ENCODE measurements at places on chromosomes 3 and 15.
A peak's percentile ranks its signal among the peaks of the same experiment; 100 is the strongest.

- no peak for DNase-seq
These were observed 38.7 kb upstream of the ZNF385D start for GRCh38 chr3:21789730-21790129.

GRCh38 chr3:71402911-71403310, 180.6 kb downstream of the FOXP1 start:
- DNase-seq: no peak

DNA sequence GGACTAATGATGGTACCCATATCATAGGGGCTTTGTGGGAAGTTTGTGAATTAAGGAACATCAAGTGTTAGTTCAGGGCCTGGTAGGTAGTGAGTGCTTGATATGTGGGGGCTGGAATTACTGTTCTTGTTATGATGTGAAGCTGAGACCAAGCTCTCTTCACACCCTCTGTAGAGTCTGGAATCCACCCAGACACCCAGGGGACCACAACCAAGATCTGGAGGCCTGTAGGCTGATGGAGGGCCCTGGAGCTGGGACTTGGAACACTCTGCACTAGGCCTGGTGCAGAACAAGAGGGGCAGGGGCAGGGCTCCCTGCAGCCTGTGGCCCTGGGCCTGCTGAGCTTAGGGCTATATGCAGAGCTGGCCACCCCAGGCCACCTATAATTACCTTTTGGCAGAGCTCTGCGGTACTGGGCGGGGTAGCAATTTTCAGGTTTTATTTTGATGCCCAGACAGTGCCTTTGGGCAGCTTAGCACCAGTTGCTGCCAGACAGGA, 13.1 kb upstream of the PRKCD start:
- no peak for DNase-seq

GRCh38 chr15:66935688-66936087, 129.7 kb upstream of the SMAD3 start:
- DNase-seq: no peak

GRCh38 chr15:55260562-55261131, 29.0 kb downstream of the RAB27A start:
- no peak for DNase-seq

- no peak for DNase-seq
These were observed at the start of gene PLCB2 for GRCh38 chr15:40307421-40308211. Gene PLCB2, minus strand, starts transcription at chr15:40307935. Its CDS starts 263 bp downstream, at chr15:40307672.

DNA sequence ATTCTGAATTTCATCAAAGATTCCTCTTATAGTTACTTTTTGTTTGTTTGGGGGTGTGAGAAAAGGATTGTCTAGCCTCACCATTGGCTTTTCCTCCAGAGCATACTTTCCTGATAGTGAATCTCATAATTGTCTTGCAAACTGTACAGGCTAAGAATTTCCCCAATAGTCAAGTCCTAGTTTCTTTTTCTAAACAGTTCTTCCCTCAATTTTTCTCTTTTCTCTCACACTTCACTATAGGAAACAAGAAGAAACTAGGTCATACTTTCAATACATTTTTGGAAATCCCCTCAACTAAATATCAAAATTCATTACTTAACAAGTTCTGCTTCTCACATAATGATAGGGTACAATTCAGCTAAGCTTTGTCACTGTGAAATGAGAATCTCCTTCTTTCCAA, 241.9 kb downstream of the IL20RB start:
- DNase-seq: no peak

DNA sequence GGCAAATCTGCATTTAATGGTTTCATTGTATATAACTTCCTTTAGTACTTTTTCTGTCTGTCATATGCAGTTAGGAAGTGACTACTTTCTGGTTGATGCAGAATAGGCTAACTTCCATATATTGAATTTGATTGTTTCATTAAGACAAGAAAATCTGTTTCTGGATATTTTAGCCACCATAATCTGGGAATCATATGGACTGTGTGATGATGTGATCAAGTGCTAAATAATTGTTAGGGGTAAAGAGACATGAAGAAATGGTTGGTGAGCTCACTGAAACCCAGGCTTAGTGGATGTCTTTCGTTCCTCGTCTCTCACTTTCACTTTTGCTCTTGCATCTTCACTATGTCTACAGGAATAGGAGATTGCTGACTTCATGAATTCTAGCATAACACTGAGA, 3.5 kb upstream of the MNS1 start:
- DNase-seq: no peak

- no peak for DNase-seq
These were observed 32.9 kb downstream of the ZBTB11 start for GRCh38 chr3:101643861-101644613.

DNA sequence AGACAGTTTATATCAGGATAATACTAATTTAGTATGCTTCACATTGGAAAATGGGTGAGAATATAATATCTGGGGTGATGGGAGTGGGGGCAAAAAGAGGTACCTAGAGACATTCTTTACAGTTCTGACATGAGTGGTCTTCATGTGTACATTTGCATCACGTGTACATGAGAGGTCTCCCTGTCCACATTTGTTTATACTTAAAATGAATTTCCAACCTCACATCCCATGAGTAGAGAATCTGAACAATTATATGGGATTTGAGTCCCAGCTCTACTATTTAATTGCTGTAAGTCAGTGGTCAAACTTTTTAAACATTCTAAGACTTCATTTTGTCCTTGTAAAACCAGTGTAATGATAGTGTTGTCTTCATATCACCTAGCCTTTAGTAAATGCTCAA, 408.4 kb downstream of the NAALADL2 start:
- DNase-seq: no peak

DNA sequence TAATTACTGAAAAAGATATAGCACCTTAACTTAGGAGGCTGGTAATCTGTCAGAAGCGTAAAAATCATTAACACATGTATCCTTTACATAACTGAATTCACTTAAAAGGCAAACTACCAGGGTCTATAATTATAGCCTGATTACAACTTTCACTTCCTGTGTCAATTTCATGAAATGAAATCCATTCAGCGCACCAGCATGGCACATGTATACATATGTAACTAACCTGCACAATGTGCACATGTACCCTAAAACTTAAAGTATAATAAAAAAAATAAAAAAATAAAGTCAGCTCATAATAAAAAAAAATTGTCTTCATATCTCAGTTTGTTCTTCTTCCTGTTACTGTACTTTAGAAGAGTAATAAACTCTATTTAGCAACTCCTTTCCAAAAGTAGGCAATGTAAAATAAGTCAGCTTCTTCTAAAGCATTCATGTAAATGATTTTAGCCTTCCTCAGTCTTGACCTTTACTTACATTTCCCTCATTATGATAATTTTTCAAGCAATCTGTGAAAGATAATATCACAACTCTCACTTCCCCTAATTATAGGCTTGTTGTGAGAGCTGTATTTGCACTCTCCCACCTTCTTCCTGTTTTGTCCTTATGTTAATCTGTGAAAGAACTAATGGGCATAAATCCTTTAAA, 50.1 kb downstream of the KBTBD8 start:
- no peak for DNase-seq

- DNase-seq: peak; percentile 15
These were observed 620 bp downstream of the ABHD5 start for GRCh38 chr3:43691120-43691995.

- no peak for DNase-seq
These were observed 536 bp downstream of the ATP10A start for GRCh38 chr15:25862472-25863110.

- DNase-seq: no peak
These were observed 629.0 kb upstream of the TBL1XR1 start for GRCh38 chr3:177826253-177826652.

GRCh38 chr3:112857526-112857925, 10.9 kb upstream of the CD200R1L start:
- DNase-seq: no peak

GRCh38 chr3:156744631-156745030, 70.2 kb downstream of the TIPARP start:
- DNase-seq: no peak
